ENCODE measurements at places on chromosomes 12 and 14.

GRCh38 chr14:39268393-39268792 lies 34.7 kb downstream of the MIA2 start:
- DNase-seq, result peak; percentile 46

DNA sequence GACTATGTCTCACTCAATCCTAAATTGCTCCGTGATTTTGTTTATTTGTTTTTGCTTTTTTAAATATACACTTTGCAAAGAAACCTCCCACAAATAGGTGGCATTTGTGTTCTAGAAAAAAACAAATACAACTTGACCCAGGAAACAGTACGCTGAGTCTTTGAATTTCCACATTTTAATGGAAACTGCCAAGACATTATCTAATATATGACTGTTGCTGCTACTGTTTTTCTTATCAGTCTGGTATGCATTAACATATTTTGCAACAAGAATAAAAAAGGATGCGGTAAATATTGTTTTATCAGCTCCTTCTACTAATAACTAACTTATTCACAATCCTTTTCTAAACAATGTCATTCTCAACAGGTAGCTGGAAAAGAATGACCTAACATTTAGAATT lies 187.4 kb downstream of the LRIG3 start:
- DNase-seq, result no peak

- DNase-seq, result no peak
These were observed 150.6 kb downstream of the BCL11B start for GRCh38 chr14:99121319-99121875.

DNA sequence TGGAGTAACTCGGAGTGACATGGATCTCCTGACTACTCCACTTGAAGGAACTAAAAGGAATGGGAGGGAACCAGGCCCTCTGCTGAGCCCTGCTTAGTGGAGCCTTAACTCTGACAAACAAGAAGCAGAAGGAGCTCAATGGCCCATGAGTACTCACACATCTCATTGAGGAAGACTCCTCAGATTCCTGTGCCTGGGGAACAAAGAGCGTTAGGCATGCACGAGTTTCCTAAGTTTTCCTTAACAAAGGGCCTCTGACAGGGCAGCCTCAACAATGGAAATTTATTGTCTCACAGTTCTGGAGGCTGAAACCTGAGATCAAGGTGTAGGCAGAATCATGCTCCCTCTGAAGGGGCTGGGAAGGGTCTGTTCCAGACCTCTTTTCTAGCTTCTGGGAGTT lies 185.7 kb upstream of the NTF3 start:
- DNase-seq, result no peak

- peak; percentile 78 for DNase-seq
These were observed 11.6 kb downstream of the EIF2B1 start for GRCh38 chr12:123621619-123622530.

DNA sequence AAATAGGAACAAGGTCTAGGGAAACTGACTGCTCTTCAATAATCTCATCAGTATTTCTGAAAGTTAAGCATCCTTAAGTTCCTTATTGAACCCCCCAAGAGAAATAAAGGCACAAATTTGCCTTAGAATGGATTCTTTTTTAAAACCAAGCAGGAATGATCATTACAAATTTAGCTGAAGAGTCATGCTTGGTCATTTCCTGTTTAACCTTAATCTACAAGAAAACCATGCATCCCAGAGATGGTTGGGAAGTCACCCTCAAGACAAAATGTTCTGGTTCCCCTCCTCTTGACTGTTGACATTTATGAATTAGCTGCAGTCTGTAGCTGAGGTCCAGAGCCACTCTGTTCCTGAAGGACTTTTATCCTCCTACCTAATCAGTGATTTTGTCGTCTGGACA lies 291.8 kb upstream of the G2E3 start:
- peak; percentile 3 for DNase-seq

GRCh38 chr12:52247622-52248540 lies 14.8 kb downstream of the KRT7 start:
- DNase-seq, result no peak

DNA sequence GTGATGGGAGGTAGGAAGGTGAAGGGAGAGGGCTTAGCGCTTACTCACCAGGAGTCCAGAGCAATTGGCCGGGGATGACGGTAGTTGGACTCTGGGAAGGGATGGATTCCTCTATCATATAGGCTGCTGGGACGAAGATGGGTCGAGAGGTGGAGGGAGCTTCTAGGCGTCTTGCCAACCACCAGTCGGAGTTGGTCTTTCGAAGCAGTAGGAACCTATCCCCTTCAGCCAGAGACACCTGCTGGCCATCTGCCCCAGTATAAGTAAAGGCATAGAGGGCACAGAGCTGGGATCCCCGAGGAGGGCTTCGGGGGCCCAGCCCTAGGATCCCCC lies 657 bp downstream of the ARHGAP9 start:
- no peak for DNase-seq

- no peak for DNase-seq
These were observed 19.6 kb upstream of the CSRP2 start for GRCh38 chr12:76898442-76898841.

GRCh38 chr12:113961921-113962710 lies 4.0 kb downstream of the RBM19 start:
- DNase-seq, result peak; percentile 68

GRCh38 chr12:132453361-132454192 lies 36.4 kb upstream of the FBRSL1 start:
- no peak for DNase-seq

- DNase-seq, result no peak
These were observed 53.5 kb upstream of the LDHB start for GRCh38 chr12:21710958-21711775.

DNA sequence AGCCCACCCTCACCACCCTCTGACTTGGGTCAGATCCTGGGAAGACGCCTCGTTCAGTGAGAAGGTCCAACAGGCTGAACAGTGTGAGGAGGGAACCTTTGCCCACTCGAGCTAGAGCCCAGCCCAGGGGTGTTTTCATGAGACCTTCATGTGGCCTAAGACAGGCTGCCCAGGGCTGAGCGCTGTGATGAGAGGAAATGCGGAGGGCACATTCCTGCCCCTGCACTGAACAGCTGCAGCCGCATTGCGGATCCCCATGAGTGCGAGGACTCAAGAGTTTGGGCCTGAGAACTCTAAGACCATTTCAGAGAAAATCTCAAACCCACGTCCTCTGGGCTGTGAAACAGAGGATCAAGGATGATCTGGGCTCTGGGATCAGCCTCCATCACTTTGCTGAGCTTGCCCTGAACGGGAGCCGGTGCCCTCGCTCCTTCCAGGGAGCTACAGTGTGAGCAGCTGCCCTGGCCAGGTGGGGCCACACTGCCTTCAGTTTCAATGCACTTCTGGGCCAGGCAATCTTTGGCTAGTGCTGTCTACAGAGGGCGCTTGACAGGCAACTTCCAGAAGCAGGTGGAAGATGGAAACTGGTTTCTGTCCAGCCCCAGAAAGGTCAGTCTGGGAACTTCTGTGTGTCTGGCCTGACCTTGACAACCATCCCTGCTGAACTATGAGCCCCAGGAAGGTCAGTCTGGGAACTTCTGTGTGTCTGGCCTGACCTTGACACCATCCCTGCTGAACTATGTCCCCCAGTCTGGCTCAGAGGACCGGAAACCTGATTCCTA lies 43.5 kb upstream of the P2RX7 start:
- no peak for DNase-seq

DNA sequence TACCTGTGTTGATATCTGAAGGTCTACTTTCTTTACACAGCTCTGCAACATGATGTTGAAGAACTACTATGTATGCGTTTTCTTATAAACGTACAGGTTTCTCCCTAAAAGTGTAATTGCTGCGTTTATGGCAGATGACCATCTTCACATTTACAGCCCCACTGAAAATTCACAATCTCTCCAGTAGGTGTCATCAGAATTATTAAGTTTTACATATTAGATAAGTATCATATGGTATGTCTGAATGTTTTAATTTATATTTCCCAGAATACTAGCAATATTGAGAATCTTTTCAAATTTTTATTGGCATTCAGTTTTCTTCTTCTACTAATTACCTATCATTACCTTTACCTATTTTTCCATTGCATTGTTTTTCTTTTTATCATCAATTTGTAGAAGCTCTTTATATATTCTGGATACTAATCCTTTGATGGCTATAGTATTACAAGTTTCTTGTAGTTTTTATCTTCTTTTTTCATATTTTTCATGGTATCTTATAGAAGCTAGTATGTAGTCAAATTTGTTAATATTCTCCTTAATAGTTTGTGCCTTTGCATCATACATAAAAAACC lies 123.5 kb downstream of the CAPZA3 start:
- DNase-seq, result peak; percentile 63

- no peak for DNase-seq
These were observed 2.0 kb upstream of the CACNB3 start for GRCh38 chr12:48816143-48816854.

- no peak for DNase-seq
These were observed 17.2 kb downstream of the PLEKHG3 start for GRCh38 chr14:64721391-64721791.
